ENCODE measurements at places on chromosomes 6 and 20. TPM values are rescaled to one million over a fixed set of nuclear protein-coding genes. Genes with fewer than 3 reads are reported as not detected.

Gene PKHD1
- under 0.01 TPM for polyA plus RNA-seq

Gene SIRPB1
- polyA plus RNA-seq: 0.06 TPM

Gene LINC00237
- polyA plus RNA-seq: not detected

DNA sequence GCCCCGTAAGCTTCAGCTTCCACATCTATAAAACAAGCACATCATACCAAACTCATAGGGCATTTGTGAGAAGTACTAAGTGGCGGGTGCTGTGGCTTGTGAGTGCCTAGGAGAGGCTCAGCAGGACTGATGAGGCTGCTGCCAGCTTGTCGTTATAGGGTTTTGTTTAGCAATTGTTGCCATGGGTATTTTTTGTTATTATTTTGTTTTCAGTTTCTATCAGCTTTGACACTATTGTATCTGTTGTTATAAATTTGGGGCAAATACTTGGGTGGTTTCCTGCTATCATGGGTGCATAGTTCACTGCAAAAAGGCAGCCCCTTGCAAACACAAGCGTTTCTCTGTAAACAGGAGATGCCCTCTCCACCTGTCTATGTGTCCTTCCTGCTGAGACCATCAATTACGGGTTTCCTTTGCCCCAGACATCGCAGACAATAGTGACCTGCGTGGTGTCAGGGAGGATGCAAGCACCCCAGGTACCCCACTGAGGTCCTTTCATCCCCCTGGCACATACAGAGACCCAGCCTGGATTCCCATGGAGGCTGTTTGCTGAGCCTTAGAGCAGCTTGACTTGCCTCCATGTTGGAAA is 3.1 kb upstream of the CCDC167 start:
- DNase-seq: no peak

Gene ACOT13
- 41.5 TPM for polyA plus RNA-seq

DNA sequence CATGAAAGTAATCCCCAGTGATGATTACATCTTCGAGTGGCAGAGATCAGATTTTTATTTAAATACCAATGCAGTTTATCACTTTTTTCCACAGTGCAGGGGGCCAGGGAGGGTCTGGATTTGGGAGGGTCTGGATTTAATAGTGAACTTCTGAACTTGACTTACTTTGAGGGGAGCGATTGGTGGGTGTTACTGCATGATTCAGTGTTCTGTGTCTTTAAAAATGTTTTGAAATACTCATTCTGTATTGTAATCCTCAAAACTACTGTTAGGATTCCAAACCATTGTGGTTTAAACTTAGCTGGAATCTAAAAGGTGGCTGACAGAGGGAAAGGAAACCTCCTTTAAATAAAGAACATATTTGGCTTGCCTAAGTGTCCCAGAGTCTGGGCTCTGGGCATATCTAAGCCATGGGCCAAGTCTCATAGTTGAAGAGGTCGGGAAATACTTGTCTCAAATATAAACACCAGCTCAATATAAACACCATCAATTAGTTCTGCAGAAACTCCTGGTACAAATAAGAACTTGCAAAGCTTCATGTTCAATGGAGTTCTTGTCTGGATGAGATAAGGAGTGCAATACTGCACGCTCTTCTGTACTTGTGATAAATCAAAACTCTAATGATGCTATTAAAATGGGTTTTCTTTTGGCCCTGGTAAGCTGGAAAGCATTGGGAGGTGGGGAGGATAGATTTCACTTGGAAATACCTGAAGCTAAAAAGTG is 14.4 kb downstream of the JARID2 start:
- DNase-seq: no peak

- no peak for DNase-seq
Observed at GRCh38 chr6:90397929-90398674, 101.5 kb upstream of the BACH2 start.

Gene OPRM1
- not detected for polyA plus RNA-seq

Gene HNF4A
- polyA plus RNA-seq: not detected

Gene GDAP1L1
- polyA plus RNA-seq: not detected

Gene PRRT1
- 0.09 TPM for polyA plus RNA-seq

DNA sequence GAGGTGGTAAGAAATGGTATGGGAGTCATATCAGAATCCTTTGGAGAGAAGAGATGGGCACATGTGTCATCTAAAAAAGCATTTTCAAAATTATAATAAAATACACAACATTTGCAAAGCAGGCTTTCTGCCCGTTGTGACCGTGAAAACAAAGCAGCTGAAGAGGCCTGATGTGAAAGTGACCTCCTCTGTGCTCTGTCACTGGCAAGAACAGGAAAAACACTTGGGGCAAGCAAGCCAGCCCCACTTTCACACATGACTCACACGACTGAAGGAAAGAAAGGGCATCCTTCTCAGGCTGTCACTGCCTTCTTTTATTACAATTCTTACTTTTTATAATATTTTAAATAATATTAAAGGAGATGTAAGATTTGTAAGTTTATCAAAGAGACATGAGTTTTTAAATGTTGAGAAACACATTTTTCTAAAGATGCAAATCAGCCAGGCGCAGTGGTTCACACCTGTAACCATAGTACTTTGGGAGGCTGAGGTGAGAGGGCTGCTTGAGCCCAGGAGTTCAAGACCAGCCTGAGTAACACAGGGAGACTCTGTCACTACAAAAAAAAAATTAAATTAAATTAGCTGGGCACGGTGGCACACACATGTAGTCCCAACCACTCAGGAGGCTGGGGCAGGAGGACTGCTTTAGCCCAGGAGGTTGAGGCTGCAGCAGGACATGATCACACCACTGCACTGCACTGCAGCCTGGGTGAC is 143.7 kb downstream of the BTBD9 start:
- no peak for DNase-seq

Gene TREML2
- 0.03 TPM for polyA plus RNA-seq

DNA sequence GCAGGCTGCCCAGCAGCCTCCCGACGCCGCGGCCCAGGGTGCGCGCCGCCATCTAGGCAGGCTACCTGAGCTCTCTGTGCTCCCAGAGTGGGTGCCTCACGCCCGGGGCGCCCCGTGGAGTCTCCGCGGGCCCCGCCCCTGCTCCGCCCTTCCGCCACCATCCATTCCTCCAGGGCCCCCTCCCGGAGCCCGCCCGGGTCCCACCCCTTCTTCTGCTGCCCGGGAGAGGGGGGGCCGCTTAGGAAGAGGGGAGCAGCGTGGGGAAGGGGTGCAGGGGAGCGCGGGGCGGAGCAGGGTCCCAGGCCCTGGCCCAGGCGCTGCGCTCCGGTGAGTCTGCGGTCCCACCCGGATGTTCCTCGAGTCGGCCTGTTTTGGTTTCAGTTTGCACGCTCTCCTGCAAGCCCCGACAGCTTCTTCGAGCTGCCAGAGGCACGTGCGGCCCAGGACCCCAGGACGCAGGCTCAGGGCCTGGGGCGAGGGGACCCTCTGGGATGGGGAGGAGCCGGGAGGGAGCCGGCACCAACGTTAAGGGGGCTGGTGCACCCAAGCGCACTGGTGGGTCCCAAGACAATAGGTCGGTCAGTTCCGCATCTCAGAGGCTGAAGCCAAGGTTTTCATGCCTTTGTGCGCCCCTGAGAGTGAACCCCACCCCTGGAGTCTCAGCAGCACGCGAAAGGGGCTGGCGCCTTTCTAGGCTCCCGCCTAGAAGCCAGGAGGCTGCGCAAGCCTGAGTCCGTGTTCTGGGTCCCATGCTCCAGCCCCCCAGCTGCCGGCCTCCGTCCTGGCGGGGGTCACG is at the start of gene ACSS1:
ACSS1 (minus strand) TSS at position 89 of the 796 bp plus-strand sequence; CDS start at position 52, 37 bp downstream.
- DNase-seq: no peak

DNA sequence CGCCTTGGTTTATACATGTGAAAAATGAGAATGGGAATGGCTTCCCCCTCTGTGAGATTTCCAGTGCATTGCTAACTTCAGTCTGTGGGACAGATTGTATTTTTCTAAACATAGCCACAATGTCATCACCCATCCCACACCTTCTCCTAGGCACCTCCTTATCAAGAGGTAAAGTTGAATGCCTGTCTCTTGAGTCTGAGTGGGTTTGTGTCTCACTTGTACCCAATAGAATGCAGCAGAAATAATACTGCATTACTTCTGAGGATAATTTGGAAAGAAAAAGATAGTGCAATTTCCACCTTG is 27.9 kb downstream of the RIN2 start:
- peak; percentile 4 for DNase-seq

- DNase-seq: no peak
Observed at GRCh38 chr6:43269273-43270007, 26.2 kb downstream of the TTBK1 start.

Gene ARG1
- polyA plus RNA-seq: 0.17 TPM

GRCh38 chr6:29553268-29554057 is 6.1 kb downstream of the UBD start:
- DNase-seq: no peak

DNA sequence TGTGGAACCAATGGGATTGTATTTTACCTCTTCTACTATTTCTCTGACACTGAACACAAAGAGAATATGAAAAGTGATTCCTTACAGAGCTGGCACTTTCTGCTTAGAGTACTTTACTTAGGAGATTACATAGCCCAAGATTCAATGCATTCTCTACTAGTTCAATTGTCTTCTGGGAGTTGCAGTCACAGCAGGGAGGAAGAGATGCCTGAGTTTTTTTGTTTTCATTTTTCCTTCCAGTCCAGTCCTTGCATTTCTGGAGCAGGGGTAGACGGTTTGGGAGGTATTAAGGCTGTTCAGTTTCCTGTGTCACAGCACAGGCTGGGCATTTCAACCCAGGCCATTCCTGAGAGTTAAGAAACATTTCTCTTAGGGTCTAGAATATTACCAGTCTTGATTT is 42.0 kb upstream of the SLC2A12 start:
- DNase-seq: no peak

GRCh38 chr20:41696428-41696827 is 78.3 kb upstream of the CHD6 start:
- DNase-seq: no peak

DNA sequence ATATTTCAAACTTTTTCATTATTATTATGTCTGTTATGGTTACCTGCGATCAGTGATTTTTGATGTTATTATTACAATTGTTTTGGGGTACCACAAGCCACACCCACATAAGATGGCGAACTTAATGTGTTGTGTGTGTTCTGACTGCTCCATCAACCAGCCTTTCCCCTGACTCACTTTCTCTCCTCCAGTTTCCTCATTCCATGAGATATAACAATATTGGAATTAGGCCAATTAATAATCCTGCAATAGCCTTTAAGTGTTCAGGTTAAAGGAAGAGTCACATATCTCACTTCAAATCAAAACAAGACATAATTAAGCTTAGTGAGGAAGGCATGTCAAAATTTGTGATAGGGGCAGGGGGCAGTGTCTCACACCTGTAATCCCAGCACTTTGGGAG is 16.3 kb upstream of the POPDC3 start:
- DNase-seq: peak; percentile 52

Gene SLC13A3
- 4.5 TPM for polyA plus RNA-seq

DNA sequence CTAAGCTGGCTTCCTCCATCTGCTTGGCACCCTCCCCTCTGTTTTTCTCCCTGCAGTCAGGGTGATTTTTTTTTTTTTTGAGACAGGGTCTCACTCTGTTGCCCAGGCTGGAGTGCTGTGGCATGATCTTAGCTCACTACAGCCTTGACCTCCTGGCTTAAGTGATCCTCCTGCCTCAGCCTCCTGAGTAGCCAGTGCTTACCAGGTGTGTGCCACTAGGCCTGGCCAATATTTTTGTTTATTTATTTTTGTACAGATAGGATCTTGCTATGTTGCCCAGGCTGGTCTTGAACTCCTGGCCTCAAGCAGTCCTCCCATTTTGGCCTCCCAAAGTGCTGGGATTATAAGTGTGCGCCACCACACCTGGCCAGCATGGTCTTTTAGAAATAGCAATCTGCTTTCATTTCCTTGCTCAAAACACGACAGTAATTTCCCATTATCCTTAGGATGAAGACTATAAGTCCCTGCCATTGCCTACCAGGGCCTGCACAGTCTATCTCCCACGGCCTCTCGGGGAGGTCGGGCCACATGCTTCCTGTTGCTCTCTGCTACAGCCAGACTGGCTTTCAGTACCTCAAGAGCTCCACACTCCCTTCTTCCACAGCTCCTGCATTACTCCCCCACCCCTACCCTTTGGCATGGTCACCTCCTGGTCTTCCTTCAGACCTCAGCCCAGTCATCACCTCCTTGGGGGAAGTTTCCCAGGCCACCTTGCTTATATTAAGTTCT is 11.1 kb upstream of the CD164 start:
- DNase-seq: no peak

Gene TINAG
- not detected for polyA plus RNA-seq

Gene SLCO4A1
- polyA plus RNA-seq: 1.4 TPM

DNA sequence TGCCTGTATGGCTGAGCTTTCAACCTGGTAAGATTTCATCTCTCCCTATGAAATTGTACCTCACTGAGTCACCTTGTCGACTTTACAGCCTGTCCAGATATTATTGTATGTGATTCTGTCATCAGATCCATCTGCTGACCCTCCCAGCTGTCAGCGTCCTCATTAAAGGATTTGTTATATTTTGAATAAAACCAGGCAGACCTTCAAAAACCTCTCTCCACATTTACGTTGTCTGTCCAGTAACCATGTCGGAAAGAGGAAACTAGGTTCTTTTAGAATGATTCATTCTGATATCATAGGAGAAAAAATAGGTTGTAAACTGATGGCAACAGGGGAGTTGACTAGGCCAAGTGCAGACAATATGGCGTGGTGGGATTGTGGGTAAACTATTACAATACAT is 38.5 kb downstream of the TSPYL4 start:
- DNase-seq: no peak

DNA sequence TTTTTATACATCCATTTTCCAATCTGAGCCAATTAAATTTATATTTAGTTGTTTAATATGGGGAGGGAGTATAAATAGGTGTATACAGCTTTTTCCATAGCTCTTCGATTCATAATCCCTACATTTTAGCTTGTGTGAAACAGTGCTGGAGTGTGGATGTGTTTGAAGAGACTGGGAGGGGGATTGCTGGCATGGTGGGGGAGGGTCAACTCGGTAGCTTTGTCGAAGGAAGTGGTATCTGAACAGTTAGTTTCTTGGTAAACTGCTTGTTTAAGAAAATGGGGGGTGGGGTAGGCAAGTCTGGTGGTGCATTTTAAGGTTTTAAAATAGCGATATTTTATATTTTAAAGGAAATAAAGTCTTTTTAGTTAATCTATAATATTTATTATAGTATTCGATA is 1.4 kb upstream of the LIN28B start:
- no peak for DNase-seq

Gene DEF6
- polyA plus RNA-seq: 17.4 TPM

GRCh38 chr6:119917186-119917585 is 567.6 kb upstream of the MAN1A1 start:
- DNase-seq: no peak

DNA sequence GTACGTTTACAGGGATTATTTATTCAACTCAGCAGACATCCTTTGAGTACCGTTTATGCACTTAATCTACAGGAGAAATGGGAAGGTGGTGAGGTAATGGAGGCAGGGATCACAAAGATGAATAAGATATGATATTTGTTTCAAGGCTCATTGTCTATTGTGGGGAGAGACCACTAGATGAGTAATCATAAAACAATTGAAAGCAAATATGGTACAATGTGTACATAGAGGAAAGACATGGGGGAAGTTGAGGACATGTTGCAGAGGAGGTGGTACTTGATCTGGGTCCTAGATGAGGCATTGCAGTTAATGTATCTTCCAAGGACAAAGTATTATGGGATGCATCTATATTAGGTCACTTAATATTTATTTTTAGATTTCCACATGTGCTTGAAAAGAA is 13.7 kb upstream of the CDC5L start:
- DNase-seq: no peak

- DNase-seq: no peak
Observed at GRCh38 chr6:4101298-4101697, 22.4 kb upstream of the FAM217A start.

- no peak for DNase-seq
Observed at GRCh38 chr20:31706607-31707257, 15.9 kb downstream of the BCL2L1 start.

Gene MYBL2
- polyA plus RNA-seq: 0.73 TPM
